ENCODE measurements at places on chromosomes 13 and 19.

GRCh38 chr13:109673477-109673876 is 112.9 kb downstream of the IRS2 start:
- no peaks in the 10 kb centered on the region for H3K4me1 ChIP-seq
- H3K27ac ChIP-seq = no peak overlapping the region
- H3K4me3 ChIP-seq = no peak overlapping the region
- H3K27me3 ChIP-seq = peaks cover 5% of the 10 kb centered on the region
- no peak for DNase-seq
- H3K36me3 ChIP-seq = no peaks in the 10 kb centered on the region

DNA sequence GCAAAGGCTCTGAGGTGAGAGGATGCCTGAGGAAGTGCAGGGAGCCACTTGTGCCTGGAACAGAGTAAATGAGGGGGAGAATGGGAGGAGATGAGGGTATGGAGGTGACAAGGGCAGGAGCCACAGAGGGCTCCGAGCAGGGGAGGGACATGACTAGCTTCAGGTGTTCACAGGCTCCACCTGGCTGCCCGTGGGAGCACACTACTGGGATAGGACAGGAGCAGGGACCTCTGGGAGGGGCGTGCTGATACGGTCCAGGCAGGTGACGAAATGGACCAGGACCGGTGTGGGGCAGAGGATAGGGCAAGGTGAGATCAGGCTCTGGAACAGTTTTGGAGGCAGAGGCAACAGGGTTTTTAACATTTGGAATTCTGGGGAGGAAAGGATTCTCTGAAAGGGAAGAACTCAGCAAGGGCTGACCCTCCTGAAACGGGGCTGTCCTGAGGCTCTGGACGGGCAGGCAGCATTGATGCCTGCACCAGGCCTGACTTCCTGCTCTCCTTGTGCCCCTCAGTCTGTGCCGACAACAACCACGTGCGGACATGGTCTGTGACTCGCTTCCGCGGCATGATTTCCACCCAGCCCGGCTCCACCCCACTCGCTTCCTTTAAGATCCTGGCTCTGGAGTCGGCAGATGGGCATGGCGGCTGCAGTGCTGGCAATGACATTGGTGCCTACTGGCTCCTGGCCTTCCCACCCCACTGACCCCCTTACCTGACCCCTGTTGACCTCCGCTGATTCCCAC is 11.6 kb downstream of the SHKBP1 start:
- DNase-seq = no peak
- H3K27ac ChIP-seq = no peak overlapping the region
- H3K36me3 ChIP-seq = peaks cover 42% of the 10 kb centered on the region
- no peak overlapping the region for H3K4me3 ChIP-seq
- peaks cover 18% of the 10 kb centered on the region for H3K4me1 ChIP-seq

DNA sequence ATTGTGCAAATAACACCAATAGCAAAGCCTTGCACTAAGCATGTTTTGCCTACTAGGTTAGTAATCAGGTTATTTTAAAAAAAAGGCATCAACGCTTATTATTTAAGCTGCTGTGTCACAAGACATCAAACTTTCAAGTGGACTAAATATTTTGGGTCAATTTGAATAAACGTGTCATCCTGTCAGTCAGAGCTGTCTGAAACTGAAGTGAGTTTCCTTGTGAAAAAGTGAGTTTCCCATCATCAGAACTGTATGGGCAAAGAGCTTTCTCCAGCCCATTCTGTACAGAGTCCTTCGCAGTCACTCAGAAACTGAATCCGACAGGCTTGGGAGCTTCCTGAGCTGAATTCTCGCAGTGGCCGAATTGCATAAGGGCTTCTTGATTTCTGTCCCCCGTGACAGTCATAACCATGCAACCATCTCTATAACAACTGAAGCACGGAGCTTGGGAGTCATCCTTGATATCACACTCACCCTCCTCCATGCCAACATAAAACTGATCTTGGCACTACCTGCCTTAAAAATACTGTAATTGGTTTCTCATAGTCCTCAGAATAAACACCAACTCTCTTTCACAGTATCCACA is 139.8 kb downstream of the MIPEP start:
- no peak overlapping the region for H3K4me3 ChIP-seq
- peaks cover 3% of the 10 kb centered on the region for H3K4me1 ChIP-seq
- H3K27me3 ChIP-seq = no peaks in the 10 kb centered on the region
- no peak overlapping the region for H3K27ac ChIP-seq

DNA sequence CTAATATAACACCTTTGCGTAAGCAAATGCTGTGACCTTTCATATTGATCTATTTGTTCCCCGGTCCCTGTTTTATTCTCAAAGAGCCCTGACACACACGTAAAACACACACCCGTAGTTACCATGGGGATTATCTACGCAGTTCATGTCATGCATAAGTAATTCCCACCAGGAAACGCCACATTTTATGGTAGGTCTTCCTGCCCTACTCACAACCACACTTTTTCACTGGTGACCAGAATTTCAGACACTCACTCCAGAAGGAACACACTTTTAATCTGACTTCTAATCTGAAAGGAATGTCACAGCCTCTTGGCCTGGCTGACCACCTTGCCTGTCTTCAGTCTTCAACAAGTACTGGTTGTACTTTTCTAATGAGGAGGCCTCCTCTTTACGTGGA is 46.8 kb downstream of the SLC7A1 start:
- H3K27me3 ChIP-seq = no peaks in the 10 kb centered on the region
- H3K4me1 ChIP-seq = peaks cover 8% of the 10 kb centered on the region
- H3K36me3 ChIP-seq = peaks cover 45% of the 10 kb centered on the region
- DNase-seq = no peak
- H3K4me3 ChIP-seq = no peak overlapping the region

Measured in memory B cell (primary cell).